ENCODE measurements at places on chromosomes 11 and 22.

DNA sequence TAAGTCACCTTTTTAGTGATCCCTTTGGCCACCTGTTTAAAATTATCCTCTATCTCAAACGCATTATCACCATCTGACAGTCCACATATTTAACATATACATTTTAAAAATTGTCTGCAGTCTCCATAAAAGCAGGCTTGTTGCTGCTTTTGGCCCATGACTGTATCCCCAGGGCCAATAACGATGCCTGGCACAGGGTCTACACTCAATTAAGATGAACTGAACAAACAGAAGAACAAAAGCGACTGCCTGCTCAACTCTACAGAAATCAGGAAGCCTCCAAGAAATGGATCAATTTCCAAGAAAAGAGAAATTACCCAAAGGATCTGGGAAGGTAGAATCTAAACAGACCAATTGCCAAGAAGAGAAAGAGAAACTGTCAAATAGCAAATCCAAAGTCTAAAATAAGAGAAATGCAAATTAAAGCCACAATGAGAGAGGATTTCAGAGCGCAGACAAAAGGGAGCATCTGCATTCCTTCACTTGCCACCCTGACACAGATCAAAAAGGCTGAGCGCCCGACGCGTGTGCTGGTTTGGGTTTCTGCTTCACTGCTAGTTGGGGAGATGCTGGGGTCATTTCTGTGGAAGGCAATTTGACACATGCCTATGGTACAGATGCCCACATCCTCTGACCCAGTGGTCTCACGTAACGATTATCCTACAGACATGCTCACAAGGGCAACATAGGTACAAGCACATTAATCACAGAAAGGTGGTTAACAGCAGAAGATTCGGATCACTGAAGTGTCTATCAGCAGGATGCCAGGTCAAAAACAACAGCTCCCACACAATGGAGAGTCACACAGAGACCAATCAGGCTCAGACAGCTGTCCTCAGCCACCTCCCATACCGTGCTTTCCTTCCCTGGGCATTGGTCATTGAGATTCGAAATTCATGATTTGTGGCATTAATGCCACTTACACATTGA, 55.9 kb downstream of the SHISAL1 start:
- no peak for DNase-seq

DNA sequence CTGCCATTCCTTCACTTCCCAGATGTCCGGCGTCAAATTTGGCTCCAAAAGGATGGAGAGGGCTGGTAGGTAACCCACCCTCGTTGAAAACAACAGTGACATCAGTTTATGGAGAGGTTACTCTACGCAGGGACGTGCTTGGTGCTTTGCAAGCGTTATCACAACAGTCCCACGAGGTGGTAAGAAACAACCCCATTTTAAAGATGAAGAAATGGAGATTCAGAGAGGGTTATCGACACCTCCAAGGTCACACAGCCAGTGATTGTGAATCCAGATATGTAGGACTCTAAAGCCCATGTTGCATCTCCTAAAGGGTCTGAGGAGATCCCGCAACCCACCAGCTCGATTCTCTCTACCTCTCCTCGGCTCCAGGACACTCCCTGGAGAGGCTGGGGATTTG, 773 bp downstream of the MIAT start:
- no peak for DNase-seq

DNA sequence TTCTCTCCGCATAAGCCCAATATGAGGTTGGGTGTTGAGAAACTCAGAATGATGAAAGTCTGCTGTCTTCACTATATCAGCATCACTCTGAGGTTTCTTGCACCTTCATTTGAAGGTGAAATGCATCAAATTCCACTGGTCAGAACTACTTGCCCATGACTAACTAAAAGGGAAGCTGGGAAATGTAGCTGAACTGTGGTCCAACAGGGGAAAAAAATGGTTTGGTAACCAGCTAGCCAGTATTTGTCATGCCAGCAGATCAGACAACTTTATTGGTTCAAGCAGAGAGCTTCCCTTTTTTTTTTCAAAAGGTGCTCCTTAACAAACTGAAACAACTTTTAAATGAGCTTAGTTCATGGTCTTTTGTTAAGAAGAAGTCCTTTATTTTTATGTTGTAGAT, 14.2 kb upstream of the PIK3C2A start:
- DNase-seq, result no peak

DNA sequence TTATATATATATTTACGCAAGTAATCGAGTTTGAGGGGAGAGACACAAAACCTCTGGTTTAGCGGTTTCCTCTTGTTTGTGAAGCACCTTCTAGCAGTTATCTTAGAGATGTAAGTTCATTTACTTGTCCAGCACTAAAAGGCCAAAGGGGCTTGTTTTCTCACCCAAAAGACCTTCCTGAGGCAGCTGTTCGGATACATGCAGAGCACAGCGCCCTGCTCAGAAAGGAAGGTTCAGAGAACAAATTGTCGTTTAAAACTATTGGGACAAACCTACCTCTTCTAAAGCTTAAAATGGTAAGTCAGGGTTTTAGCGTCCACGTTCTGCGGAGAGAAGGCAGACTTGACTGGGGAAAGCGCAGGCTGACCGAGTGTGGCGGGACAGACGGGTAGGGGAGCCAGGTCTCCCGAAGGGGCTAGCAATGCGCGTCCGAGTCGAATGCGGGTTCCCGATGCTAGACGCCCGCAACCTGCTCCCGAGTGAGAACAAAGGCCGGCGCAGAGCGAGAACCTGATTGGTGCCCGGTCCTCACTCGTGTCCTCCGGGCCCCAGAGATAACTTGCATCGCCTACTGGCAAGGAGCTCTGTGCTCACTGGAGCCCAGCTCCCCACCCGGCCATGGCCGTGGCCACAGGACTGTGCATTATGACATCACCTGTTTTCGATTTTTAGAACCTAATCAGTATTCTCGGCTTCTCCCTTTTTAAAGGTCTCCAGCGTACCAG, 1.0 kb upstream of the SESN3 start:
- DNase-seq, result peak; percentile 32

DNA sequence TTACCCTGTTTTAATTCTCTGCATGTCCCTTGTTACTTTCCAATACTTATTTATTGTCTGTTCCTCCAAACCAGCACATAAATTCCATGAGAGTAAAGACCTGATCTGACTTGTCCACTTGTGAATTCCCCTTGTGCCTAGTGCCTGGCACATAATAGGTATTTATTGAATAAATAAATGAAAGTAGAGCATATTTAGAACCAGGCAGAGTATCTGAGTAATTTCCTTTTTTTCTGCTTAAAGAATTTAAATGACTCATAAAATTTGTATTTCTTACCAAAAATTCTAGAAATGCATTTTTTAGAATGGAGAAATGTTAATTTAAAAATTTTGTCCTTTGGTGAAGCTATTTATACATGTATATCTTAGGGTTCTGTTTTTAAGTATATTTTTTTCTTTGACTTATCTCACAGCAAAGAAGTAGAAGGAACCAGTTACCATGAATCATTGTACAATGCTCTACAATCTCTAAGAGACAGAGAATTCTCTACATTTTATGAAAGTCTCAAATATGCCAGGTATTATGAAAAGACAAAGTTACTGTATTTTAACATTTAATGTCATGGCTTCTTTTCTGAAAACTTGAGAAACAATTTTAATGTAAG, 96.8 kb downstream of the ATM start:
- no peak for DNase-seq

Data from activated gamma-delta T cell treated with anti-CD3 and anti-CD28 coated beads, Interleukin-2, amount 50 U/mL, for 16 hours (primary cell).